Glutamatergic neuron (in vitro differentiated cells): ENCODE measurements at places on chromosomes 1 and 21. TPM values are rescaled to one million over a fixed set of nuclear protein-coding genes. Genes with fewer than 3 reads are reported as not detected.

GRCh38 chr1:211601982-211602670 lies 23.2 kb upstream of the SLC30A1 start:
- DNase-seq, result no peak

PNRC2 gene
- total RNA-seq, result 106 TPM

DNA sequence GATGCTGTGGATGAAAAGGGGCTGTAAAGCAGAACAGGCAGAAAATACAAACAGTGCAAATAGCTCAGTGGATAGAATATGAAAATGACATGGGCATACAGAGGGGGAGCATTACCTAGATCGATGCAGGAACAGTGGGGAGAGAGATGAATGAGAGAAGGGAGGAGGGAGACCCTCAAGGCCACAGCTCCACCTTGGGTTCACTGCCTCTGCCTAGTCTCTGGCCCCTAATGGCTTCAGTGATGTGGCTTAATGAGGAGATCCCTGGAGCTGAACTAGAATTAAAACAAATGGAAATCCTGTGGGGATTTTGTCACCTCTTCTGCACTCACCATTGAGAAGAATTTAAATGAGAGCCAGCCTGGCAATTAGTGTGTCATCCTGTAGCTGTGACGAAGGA lies 165.0 kb downstream of the TNR start:
- DNase-seq, result no peak

GRCh38 chr21:16842696-16843035 lies 670.2 kb upstream of the CXADR start:
- DNase-seq, result no peak

GRCh38 chr1:42109600-42109999 lies 43.6 kb upstream of the GUCA2B start:
- no peak for DNase-seq

TNFSF4 gene
- total RNA-seq, result 0.34 TPM
